ENCODE measurements at places on chromosomes 1 and 21. TPM values are rescaled to one million over a fixed set of nuclear protein-coding genes. Genes with fewer than 3 reads are reported as not detected.

Gene COL6A2
- total RNA-seq, result 15.1 TPM

DNA sequence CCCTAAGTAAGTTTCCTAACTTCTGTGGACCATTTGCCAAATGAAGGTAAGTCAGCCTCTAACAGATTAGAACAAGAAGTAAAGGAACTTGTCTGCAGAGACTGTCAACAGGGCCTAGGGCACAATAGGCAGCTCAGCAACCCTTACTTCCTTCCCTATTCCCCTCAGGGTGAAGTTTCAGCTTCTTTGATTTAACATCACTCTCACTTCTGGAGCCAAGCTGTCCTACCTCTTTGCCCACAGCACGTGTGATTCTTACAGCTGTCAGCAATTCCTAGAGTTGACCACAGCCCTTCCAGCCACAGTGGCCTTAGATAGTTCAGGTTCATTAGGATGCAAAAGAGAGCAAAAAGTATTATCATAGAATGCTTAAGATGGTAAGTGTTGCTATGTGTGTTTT is 7.6 kb upstream of the EIF4G3 start:
- H3K4me1 ChIP-seq, result peaks cover 2% of the 10 kb centered on the region
- no peaks in the 10 kb centered on the region for H3K36me3 ChIP-seq
- no peak for DNase-seq
- peaks cover 8% of the 10 kb centered on the region for H3K27me3 ChIP-seq
- no peak overlapping the region for H3K4me3 ChIP-seq

Gene TAS1R1
- total RNA-seq, result not detected

Gene FPGT
- total RNA-seq, result 3.2 TPM

DNA sequence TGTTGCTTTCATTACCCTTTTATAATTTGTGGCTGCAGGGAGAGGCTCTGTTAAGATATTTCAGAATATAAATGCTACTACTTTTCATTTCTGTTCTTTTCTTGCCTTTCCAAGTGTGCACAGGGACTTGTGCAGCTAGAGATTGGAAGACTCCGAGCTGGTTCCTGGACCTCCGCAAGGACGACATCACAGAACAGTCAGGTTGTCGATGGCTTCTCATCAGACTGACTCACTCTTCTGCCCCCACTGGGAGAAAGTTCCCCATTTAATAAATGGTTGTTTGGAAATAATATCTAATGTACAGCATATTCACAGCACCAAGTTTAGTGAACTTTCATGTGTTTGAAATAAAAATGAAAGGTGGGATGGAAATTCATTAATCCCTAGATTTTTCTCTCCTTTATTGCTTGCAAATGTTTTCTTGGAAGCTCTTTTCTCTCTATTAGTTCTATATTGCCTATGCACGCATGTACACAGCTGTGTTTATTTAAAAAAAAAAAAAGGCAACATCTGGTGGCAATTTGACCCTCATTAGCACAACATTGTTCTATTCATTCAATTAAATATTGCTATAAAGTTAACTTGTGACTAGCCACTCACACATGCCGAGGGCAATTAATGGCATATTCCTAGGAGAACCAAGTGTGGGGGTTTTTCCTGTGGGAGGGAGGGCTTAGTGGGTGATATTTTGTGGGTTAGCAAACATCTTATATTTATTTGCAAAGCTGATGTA is 77.5 kb upstream of the L1TD1 start:
- H3K4me3 ChIP-seq, result no peak overlapping the region
- no peaks in the 10 kb centered on the region for H3K4me1 ChIP-seq
- H3K36me3 ChIP-seq, result peaks cover 6% of the 10 kb centered on the region

- H3K4me3 ChIP-seq, result no peak overlapping the region
- H3K4me1 ChIP-seq, result peaks cover 2% of the 10 kb centered on the region
- no peak for DNase-seq
- H3K27ac ChIP-seq, result no peak overlapping the region
- H3K36me3 ChIP-seq, result no peaks in the 10 kb centered on the region
Observed at GRCh38 chr21:14615359-14615974, 69.4 kb upstream of the SAMSN1 start.

DNA sequence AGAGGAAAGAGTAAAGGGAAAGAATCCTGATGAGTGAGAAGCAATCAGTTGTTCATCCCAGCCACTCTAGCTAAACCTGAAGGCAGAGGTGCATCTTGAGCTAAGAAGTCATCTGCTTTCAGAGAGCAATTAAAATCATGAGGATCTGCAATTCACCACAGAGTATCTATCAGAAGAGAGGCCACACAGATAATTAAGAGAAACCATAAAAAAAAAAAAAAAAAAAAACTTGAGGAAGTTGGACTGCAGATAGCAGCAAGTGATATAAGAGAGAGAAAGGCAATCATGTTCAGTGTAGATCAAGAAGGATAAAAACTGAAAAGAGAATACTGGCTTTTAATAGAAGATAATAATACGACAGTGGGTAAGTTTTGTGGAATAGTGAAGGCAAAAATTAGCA is 17.7 kb downstream of the FOXJ3 start:
- no peak for DNase-seq
- H3K27me3 ChIP-seq, result no peaks in the 10 kb centered on the region
- peak overlapping the region; percentile 96 for H3K27ac ChIP-seq
- H3K4me1 ChIP-seq, result peaks cover 74% of the 10 kb centered on the region

- H3K27ac ChIP-seq, result no peak overlapping the region
- no peak for DNase-seq
- H3K27me3 ChIP-seq, result no peaks in the 10 kb centered on the region
- no peaks in the 10 kb centered on the region for H3K4me1 ChIP-seq
Observed at GRCh38 chr1:207362962-207363860, 41.7 kb downstream of the CD55 start.

DNA sequence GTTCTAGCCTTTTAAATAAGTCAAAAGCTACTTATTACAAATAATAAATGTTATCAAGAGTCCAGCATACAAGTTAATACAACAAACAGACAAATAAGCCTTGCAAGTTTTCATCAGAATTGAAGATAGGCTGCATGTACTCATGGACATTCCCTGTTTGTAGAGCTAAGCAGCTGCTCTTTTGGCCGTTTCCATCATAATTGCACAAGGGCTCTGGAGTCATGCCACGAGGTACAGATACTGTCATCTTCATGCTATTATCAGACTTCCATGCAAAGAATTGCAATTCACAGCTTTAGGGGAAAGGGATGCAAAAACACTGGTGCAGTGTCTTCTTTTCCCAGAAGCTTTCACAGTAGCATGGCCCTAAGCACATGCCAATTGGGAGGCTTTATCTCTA is 52.8 kb upstream of the TBX15 start:
- no peak overlapping the region for H3K4me3 ChIP-seq
- H3K36me3 ChIP-seq, result peaks cover 9% of the 10 kb centered on the region
- DNase-seq, result no peak
- H3K27me3 ChIP-seq, result no peaks in the 10 kb centered on the region
- no peak overlapping the region for H3K27ac ChIP-seq

DNA sequence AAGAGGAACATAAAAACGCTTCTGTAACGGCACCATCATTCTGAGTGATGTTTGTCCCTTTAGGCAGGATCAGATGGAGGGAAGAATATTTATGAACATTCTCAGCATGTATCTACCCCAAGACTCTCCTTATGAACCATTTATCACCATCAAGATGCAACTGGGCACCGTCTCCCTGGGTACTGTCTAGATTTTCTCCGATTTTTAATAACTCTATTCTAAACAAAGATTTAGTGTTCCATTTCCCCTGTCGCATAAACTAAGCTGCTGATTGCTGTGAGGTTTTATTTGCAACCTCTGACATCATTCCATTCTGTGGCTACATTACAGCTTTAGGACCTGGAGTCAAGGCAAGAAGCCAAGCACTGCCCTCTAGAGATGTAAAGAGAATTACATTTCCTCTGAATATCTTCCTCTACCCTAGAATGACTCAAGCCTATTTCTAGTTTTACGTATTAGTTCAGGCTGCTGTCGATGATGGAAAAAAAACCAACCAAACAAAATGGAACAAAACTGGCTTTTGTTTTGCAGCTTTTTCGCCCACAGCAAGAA is 130.1 kb upstream of the MAP1LC3C start:
- H3K4me3 ChIP-seq, result no peak overlapping the region
- no peaks in the 10 kb centered on the region for H3K27me3 ChIP-seq
- no peaks in the 10 kb centered on the region for H3K36me3 ChIP-seq
- no peak overlapping the region for H3K27ac ChIP-seq

DNA sequence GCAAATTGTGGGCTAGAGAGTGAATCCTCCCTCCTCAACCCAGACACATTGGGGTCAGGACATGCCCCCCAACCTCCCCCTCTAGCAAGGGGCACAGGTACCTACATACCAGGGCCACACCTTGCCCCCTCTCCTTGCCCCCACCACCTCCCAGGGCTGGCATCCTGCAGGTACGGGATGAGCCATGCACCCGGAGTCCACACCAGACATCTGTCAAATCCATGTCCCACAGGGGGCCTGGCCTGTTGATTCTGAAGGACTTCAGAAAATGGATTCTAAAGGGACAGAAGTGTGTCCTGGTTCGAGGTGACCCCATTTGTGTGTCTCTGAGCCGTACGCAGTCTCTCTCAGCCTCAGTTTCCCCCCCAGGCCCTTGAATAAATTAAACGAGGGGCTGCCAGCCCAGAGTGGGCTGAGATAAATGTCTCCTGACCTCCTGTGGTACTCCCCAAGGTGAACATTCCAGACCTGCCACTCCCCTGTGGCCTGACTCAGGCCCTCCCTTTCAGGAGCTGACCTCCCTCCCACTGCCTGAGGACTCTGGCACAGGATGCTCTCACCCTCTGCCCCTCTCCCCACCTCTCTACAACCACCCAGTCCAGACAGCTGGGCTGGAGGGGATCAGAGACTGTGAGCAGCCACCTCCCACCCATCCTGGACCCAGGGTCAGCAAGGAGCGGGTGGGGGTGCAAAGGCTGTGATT is 94.5 kb downstream of the EPHB2 start:
- no peak for DNase-seq
- peaks cover 45% of the 10 kb centered on the region for H3K27me3 ChIP-seq
- no peaks in the 10 kb centered on the region for H3K4me1 ChIP-seq
- H3K27ac ChIP-seq, result no peak overlapping the region

DNA sequence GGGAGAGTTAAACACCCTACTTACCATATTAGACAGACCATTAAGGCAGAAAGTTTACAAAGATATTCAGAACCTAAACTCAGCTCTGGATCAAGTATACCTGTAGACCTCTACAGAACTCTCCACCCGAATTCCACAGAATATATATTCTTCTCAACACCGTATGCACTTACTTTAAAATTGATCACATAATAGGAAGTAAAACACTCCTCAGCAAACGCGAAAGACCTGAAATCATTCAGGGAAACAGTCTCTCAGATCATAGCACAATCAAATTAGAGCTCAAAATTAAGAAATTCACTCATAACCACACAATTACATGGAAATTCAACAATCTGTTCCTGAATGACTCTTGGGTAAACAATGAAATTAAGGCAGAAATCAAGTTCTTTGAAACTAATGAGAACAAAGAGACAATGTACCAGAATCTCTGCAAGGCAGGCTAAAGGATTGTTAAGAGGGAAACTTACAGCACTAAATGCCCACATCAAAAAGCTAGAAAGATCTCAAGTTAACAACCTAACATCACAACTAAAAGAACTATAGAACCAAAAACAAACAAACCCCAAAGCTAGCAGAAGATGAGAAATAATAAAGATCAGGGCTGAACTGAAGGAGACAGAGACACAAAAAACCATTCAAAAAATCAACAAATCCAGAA is 19.1 kb downstream of the CD84 start:
- peaks cover 48% of the 10 kb centered on the region for H3K4me1 ChIP-seq
- H3K4me3 ChIP-seq, result peak overlapping the region; percentile 90
- DNase-seq, result no peak
- peaks cover 13% of the 10 kb centered on the region for H3K36me3 ChIP-seq
- H3K27me3 ChIP-seq, result no peaks in the 10 kb centered on the region

GRCh38 chr1:75087278-75087677 is 46.9 kb upstream of the LHX8 start:
- H3K4me1 ChIP-seq, result no peaks in the 10 kb centered on the region
- no peak overlapping the region for H3K4me3 ChIP-seq
- H3K36me3 ChIP-seq, result no peaks in the 10 kb centered on the region
- H3K27me3 ChIP-seq, result no peaks in the 10 kb centered on the region

DNA sequence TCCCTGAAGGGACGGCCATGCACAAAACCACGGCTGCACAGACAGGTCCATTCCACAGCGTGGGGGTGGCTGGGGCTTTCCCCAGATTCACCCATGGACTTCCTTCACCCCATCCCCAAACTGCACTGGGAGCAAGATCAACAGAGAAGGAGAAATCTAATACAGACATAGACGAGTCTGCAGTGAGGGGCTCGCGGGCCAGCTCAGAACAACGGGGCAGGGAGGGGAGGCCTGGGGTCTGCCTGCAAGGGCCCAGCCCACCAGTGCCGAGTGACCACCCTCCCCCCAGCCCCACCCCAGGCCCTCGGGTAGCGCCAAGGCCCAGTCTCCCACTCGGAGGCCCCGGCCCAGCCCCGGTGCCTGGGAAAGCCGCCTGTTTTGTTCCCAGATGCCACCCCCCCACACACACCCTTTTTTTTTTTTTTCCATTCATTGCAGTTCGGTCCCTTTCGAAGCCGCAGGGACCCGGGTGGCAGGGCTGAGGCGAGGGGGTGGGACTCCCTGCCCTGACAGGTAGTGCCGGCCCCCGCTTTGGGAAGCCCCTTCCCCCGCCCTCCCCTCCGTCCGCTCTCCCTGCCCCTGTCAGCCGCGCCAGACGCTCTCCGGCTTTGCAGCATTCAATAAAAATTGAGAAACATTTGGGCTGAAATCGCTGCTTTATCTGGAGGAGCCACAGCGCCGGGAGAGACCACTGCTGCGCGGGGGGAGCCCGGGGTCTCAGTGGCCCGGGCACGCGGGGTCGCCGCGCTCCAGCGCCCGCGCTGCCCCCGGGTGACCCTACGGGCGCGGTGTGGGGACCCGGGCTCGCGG is 543 bp upstream of the EPHB2 start:
- H3K4me3 ChIP-seq, result peak overlapping the region; percentile 89
- no peaks in the 10 kb centered on the region for H3K36me3 ChIP-seq
- peaks cover 63% of the 10 kb centered on the region for H3K27me3 ChIP-seq
- no peak overlapping the region for H3K27ac ChIP-seq
- no peak for DNase-seq

- no peak overlapping the region for H3K4me3 ChIP-seq
- H3K4me1 ChIP-seq, result no peaks in the 10 kb centered on the region
- H3K27ac ChIP-seq, result no peak overlapping the region
- H3K27me3 ChIP-seq, result peaks cover 43% of the 10 kb centered on the region
- no peak for DNase-seq
- H3K36me3 ChIP-seq, result no peaks in the 10 kb centered on the region
Observed at GRCh38 chr1:157314408-157314807, 176.2 kb upstream of the ETV3 start.

GRCh38 chr1:92511541-92511940 is 24.8 kb upstream of the GFI1 start:
- H3K4me1 ChIP-seq, result peaks cover 2% of the 10 kb centered on the region
- H3K27me3 ChIP-seq, result peaks cover 16% of the 10 kb centered on the region
- no peak overlapping the region for H3K27ac ChIP-seq
- peaks cover 4% of the 10 kb centered on the region for H3K36me3 ChIP-seq
- no peak overlapping the region for H3K4me3 ChIP-seq

GRCh38 chr1:38088366-38088765 is 41.8 kb upstream of the POU3F1 start:
- H3K4me3 ChIP-seq, result no peak overlapping the region
- H3K4me1 ChIP-seq, result peaks cover 4% of the 10 kb centered on the region
- H3K36me3 ChIP-seq, result peaks cover 8% of the 10 kb centered on the region
- no peak for DNase-seq
- H3K27ac ChIP-seq, result no peak overlapping the region

- H3K27me3 ChIP-seq, result peaks cover 8% of the 10 kb centered on the region
- no peaks in the 10 kb centered on the region for H3K4me1 ChIP-seq
- H3K27ac ChIP-seq, result no peak overlapping the region
- DNase-seq, result no peak
- no peak overlapping the region for H3K4me3 ChIP-seq
Observed at GRCh38 chr1:195851016-195851601, 757.1 kb downstream of the KCNT2 start.

GRCh38 chr1:246583448-246584185 is 17.4 kb downstream of the CNST start:
- peaks cover 50% of the 10 kb centered on the region for H3K4me1 ChIP-seq
- H3K36me3 ChIP-seq, result peaks cover 7% of the 10 kb centered on the region
